ENCODE measurements at places on chromosomes 4 and X. TPM values are rescaled to one million over a fixed set of nuclear protein-coding genes. Genes with fewer than 3 reads are reported as not detected.

Gene CPZ
- total RNA-seq: 0.15 TPM

Gene COL4A6
- 15.7 TPM for total RNA-seq

Gene XK
- total RNA-seq: 0.38 TPM

Gene ARL13A
- total RNA-seq: 0.31 TPM

Gene SMPX
- total RNA-seq: not detected

Gene KIF4A
- 31.0 TPM for total RNA-seq

Gene CBR4
- 4.4 TPM for total RNA-seq

All from A549 treated with Hydrocortisone at 1 μM for 4 hours (cell line).